Aorta (tissue), 5 donors: ENCODE measurements at places on chromosomes 13 and 19.

- DNase-seq = no peak
Observed at GRCh38 chr13:37338726-37339385, 233.4 kb upstream of the CSNK1A1L start.

- DNase-seq = no peak
Observed at GRCh38 chr13:110913322-110914080, 1.4 kb downstream of the ANKRD10 start.

DNA sequence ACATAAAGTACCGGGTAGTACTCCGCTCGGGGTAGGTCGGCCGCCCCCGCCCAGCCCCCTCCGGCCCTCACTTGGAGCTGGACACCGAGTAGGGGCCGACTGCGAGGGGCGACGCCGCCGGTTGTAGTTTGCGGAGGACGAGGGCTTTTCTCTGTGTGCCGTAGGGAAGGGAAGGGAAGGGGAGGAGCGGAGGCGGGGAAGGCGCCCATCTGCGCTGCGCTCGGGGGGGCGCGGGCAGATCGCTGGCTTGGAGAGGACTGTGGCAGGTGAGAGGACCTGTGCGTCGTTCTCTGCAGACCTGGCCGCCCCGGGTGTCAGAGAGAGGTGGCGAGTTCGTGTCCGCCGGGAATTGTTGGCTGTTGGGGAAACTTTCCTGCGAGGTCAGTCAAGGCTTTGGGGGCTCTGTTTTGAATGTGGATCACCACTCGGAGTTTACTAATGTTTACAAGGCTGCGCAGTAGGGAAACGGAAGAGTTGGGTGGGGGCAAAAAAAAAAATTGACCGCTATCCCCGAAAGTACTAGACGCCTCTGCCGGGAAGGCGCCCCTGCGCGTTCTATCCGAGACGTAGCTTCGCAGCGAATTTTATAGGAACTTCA lies 1.4 kb downstream of the ING1 start:
- peak; percentile 84 for DNase-seq

- peak; percentile 77 for DNase-seq
Observed at GRCh38 chr19:17332677-17333581, 1.7 kb downstream of the ANO8 start.

GRCh38 chr19:3336680-3337523 lies 29.5 kb upstream of the NFIC start:
- peak; percentile 93 for DNase-seq

DNA sequence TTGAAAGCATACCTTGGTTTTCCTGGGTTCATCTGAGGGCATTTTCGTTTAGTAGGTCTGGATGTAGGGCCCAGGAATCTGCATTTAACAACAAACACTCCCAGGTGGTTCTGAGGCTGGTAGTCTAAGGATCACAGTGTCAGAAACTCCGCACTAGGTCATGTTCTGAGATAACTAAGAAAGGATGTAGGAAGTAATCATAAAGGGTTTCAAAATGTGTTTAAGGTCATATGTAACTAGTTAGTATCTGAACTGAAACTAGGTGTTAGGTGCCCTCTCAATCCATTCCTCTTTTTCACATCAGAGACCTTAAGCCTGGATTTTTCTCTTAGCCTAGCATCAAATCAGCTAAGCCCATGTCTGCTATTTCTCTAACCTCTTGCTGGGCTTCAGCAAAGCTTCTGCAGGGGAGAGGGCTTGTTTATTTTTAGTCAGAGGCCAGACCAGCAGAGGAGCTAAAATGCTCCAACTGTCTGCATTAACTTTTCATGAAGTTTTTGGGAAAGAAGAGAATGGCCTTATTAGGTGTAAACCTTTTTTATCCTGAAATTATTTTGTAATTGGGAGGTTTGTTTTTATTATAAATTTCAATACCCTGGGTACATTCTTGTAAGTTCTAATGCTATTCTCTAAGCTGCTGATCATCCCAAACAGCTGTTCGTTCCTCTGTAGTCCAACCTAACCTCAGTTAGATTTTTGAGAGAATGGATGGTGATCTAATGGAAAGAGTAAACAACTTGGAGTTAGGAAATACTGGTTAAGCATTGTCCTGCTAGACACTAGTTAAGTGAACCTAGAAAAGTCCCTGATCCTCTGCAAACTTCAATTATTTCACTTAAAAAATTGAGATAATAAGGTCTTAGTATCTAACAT lies 262.8 kb upstream of the RFC3 start:
- no peak for DNase-seq

GRCh38 chr19:37983916-37984315 lies 76.9 kb downstream of the SIPA1L3 start:
- peak; percentile 33 for DNase-seq

DNA sequence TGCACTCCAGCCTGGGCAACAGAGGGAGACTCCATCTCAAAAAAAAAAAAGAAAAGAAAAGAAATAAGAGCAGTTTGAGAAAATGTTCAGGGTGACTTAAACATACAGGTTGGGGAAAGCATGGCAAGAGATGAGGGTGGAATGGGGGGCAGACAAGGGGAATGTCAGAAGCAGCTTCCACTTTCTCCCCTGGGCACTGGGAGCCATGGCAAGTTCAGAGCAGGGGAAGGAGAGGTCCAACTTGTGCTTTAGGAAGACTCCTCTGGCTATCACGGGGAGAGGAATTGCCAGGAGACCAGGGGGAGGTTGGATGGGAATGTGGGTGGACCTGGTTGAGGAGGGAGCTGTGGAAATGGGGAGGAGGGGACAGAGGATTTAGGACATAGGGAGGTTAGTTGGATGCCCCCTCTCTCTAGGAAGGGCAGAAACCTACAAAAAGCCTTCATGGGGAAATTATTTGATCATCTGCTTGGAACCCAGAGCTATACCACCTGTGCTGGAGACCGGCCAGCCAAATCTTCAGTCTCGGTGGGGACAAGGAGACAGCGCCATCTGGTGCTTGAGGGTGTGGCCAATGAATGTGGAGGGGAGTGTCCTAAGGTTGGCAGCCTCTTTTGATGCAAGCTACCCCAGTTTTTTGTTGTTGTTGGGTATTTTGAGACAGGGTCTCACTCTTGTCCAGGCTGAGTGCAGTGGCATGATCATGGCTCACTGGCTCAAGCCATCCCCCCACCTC lies 7.3 kb upstream of the STRN4 start:
- DNase-seq = peak; percentile 69

- DNase-seq = no peak
Observed at GRCh38 chr13:29914581-29914980, 64.2 kb upstream of the UBL3 start.

DNA sequence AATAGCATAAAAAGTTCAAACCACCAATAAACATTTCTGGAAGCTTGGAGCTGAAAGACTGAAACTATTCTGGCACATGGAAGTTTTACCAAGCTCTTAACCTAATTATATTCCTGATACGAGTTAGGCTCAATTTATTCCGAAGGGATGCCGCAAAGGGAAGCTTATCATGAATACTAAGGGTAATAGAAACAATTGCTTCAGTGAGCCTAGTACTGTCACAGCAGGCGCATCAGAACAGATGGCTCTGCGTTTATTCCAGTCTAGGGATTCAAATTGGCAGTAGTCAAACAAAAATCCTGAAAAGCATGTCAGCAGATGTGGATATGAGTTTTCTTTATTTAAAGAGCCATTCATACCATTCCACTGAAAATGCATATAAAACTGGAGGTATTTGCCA lies 779.5 kb downstream of the GPC5 start:
- DNase-seq = no peak

- peak; percentile 92 for DNase-seq
Observed at GRCh38 chr19:6056801-6057650, 53.3 kb downstream of the RFX2 start.

GRCh38 chr13:91184244-91184926 lies 163.1 kb upstream of the MIR17HG start:
- DNase-seq = no peak

- DNase-seq = no peak
Observed at GRCh38 chr13:25380741-25381324, 9.1 kb downstream of the ATP8A2 start.

DNA sequence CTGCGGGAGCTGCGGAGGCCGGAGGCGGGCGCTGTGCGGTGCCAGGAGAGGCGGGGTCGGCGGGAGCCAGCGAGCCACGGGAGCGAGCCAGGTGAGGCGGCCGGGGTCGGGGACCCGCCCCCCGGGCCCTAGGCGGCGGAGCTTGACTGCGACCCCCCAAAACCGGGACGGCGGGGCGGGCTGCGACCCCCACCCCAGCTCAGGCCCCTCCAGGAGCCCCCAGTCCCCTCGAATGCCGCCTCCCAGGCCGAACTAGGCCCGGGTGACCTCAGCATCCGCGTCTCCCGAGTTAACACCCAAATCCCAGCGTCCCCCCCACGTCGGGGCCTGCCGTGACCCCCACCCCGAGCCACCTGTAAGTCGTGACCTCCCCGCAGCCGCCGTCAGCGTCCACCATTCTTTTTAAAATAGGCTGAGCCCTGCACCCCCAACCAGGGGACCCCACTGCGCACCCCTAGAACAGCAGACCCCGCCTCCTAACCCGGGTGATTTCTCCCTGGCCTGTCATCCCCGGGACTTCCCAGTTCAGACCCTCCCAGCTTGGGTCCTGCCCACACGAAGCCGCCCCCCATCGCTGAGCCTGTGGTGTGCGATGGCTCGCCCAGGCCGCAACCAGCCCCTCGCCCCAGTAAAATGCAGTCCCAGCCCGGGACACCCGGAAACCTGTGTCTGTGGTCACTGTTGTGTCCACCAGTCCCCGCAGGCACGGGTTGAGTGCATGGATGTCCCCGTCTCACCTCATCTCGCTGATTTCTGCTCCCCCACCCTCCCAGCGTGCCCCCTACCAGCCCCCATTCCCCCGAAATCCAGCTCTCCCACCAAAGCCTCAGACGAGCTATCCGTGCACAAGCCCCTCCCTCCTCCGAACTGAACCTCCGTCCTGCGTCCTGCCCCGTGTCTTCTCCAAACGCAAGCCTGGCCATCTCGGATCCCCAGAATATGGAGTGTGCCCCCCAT lies 551 bp downstream of the FZR1 start:
- DNase-seq = no peak

DNA sequence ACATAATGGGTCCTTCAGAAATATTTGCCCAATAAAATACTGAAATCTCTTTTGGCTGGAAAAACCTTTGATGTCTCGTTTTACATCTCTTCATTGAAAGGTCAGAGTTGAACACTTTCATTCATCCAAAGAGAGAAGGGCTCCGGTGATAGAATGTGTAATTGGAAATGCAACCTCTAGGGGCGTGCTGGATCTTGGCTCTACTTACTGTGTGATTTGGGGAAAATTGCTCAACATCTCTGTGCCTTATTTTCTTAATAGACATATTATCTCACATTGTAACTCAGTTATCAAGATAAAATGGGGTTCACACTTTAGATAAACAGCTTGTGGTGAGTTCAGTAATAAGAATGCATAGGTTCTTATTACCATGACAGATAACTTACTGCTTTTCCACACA lies 1444.1 kb downstream of the SLITRK5 start:
- no peak for DNase-seq

DNA sequence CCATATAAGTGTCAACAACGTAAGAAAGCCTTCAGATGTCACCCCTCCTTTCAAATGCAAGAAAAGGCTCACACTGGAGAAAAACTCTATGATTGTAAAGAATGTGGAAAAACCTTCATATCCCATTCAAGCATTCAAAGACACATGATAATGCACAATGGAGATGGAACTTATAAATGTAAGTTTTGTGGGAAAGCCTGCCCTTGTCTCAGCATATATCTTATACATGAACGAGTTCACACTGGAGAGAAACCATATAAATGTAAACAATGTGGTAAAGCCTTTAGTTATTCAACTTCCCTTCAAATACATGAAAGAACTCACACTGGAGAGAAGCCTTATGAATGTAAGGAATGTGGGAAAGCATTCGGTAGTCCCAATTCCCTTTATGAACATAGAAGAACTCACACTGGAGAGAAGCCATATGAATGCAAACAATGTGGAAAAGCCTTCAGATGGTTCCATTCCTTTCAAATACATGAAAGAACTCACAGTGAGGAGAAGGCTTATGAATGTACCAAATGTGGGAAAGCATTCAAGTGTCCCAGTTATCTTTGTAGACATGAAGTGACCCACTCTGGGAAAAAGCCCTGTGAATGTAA lies 11.1 kb downstream of the ZNF844 start:
- DNase-seq = no peak

DNA sequence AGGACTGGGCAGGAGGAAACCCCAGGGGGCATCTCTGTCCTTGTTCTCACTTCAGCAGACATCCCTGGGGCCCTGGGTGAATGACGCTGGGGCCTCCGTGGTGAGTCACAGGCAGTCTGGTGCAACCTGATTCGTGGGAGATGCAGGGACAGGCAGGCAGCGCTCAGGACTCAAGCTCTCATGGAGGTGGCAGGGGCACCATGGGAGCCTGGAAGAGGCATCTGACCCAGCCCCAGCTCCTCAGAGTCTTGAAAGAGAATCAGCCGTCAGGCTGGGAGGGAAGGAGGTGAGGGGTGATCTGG lies 14.0 kb upstream of the PTOV1 start:
- DNase-seq = no peak

DNA sequence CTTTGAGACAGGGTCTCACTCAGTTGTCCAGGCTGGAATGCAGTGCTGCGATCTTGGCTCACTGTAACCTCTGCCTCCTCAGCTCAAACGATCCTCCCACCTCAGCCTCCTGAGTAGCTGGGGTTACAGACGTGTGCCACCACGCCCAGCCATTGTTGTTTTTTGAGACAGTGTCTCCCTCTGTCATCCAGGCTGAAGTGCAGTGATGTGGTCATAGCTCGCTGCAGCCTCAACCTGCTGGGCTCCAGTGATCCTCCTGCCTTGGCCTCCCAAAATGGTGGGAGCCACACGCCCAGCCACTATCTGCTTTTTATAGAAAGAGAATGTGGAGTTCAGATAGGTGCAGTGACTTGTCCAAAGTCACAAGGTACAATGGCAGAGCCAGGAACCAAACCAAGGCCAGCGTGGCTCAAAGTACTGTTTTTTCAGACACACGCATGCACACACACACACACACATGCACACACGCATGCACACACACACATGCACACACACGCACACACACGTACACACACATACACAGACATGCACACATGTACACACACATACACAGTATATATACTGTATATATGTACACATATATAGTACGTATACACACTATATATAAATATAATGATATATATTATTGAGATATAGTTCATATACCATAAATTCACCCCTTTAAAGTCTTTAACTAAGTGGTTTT lies 6.6 kb downstream of the GADD45B start:
- DNase-seq = no peak

GRCh38 chr19:8087876-8088275 lies 35.3 kb downstream of the CCL25 start:
- no peak for DNase-seq

DNA sequence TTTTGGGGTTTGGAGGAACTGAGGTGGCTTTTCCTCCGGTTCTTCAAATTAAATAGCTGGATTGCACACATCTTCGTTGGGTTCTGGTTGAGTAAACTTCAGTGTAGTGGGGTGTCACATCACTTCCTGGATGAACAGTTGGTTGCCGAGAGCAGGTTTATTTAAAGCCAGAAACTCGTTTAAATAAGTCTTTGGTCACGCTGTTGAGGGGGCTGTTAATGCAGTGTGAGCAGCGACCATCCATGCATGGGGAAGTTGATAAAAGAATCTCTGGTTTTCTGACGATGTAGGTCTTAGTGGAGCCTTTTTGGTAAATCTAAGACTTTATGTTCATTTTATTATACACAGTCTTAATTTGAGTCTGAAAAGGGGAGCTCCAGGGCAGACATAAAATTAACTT lies 351.2 kb upstream of the ARGLU1 start:
- no peak for DNase-seq

GRCh38 chr13:31545616-31546015 lies 193.7 kb upstream of the RXFP2 start:
- no peak for DNase-seq

- DNase-seq = no peak
Observed at GRCh38 chr19:55118401-55118991, 1.1 kb upstream of the PPP1R12C start.
